ENCODE measurements at places on chromosomes 13 and 19.

DNA sequence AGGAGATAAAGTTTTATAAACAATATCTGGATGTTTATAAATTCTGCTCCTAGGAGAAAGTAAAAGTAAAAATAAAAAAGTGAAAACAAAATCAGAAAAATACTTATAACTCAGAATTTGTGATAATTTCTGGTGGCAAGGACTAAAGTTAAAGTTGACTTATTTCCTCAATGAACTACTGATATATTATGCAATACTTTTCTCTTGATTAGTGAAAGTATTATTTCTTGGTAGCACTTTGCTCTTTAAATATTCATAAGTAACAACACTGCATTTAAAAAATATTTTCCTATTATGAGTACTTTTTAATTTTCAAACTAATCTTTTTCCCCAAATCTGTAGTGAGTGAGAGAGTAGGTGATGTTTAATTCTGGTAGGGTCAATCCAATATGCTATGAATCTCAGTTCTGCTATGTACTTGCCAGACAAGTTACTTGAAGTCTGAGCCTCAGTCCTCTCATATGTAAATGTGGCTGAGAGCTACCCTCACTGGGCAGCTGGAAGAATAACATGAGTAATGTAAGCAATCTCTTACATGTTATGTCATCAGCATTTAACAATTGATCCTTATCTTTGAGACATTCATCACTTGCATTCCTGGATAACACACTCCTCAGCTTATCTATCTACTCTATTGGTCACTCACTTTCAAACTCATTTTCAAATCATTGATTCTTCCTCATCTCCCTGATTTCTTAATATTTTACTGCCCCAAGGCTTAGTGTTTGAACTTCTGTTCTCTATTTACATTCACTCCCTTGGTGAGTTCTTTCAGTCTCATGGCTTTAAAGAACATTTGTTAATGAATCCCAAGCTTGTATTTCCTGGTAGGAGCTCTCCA is 239.0 kb downstream of the RGCC start:
- no peak for DNase-seq

DNA sequence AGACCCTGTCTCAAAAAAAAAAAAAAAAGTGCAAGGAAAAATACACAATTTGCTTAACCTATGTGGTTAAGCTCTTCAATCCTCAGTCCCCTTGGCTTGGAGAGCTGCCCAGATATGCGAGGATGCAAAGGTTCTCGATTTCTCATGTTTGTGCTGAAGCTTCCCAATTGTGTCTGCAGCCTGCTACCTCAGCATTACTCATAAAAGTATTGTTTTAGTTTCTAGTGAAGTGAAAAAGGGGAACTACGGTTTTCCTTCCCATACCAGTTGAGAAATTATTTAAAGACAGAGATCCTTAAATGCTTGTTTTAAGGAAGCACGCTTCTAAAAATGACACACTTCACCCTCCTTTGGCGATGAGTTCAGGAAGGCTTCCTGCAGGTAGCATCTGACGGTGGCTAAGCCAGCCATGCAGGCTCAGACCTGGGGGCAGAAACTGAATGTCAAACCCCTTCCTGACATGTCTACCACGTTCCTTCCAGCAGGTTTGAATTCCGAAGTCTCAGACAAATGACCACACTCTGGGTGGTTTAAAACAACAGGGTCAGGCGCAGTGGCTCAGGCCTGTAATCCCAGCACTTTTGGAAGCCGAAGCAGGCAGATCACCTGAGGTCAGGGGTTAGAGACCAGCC is 47.9 kb downstream of the RUBCNL start:
- DNase-seq: no peak

DNA sequence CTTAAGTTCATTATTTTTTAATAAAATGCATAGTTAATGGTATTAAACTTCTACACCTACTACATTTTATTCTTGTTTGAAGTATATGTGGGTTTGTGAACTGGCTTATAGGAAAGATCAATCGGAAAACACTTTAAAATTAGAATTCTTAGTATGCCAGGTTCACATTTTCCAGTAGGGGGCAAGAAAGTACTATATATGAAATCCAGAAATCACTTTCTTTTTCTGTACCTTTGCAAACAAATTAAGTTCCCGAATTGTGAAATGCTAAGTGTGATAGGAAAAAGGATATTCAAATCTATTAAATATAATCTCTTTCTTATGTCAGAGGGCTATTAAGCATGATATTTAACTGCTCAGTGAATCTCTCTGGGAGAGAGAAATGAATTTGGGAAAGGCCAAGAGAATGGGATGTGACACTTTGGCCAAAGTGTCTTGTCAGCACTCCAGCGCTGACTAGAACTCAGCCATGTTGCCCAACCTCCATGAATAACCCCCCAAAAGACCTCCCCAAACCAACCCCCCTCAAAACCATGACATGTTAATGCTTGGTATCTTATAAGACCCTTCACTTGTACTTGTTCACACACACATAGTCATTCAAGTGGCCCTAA is 122.6 kb upstream of the SLC10A2 start:
- DNase-seq: no peak

- no peak for DNase-seq
Observed at GRCh38 chr19:32624410-32624809, 43.4 kb downstream of the PDCD5 start.

DNA sequence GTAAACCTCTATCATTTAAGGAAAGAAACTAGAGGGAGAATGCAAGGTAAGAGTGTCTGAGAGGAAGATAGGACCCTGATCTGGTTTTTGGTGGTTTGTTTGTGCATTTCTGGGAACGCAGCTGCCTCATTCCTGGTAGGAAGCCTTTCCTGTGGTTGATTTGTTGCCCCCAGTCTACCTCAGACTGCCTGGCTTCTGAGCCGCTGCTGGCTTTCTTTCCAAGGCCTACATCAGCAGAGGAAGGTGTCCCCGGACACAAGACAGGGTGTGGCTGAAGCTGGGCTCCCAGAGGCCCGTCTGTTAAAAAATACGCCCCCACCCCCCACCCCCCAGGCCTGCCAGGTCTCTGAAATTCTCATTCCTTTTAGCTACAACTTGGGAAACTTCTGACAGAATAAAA is 42.6 kb downstream of the C13orf42 start:
- DNase-seq: no peak

DNA sequence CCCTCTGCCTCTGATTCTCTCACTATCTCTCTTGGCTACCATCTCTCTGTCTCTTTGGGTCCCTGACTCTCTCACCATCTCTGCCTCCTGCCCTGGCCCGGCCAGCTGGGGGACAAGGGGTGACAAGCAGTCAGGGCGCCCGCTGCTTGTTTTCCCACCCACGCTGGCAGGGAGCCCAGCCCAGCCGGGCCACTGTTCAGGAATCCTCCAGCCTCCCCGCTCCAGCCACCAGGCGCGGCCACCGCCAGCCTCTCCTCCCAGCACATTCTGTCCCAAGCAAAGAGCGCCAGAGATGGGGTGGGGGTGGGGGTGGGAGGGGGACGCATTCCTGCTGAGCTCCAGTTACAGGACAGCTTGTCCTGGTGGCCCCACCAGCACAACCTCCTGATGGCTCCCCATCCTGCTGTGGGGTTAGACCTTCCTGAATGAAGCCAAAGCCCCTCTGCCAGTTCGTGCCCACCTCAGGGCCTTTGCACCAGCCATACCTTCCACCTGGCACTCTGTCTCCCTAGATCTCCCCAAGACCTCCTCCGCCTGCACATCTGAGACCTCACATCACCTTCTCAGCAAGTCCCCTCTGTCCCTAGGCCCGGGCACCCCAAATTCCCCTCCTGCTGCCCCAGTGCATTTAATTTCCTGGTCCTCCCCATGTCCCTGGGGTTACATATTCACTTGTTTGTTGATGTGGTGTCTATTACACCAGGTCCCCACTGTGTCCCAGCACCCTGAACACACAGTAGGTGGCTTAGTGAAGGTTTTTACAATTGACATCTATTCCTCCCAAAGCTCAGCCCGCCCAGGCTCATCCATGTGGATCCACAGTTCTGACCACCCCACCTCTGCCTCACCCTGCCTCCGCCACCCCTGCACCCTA is 12.5 kb downstream of the ARRDC2 start:
- DNase-seq: no peak

- DNase-seq: no peak
Observed at GRCh38 chr13:59337070-59337469, 826.7 kb downstream of the DIAPH3 start.

Measured in NCI-H2081 treated with DMSO at 0.1 percent for 48 hours (cell line).